Activated T-cell treated with anti-CD3 and anti-CD28 coated beads, Interleukin-2, amount 50 U/mL, for 72 hours (primary cell): ENCODE measurements at places on chromosomes 6 and 20. TPM values are rescaled to one million over a fixed set of nuclear protein-coding genes. Genes with fewer than 3 reads are reported as not detected.

CAGE1 gene
- total RNA-seq: 0.25 TPM

DNA sequence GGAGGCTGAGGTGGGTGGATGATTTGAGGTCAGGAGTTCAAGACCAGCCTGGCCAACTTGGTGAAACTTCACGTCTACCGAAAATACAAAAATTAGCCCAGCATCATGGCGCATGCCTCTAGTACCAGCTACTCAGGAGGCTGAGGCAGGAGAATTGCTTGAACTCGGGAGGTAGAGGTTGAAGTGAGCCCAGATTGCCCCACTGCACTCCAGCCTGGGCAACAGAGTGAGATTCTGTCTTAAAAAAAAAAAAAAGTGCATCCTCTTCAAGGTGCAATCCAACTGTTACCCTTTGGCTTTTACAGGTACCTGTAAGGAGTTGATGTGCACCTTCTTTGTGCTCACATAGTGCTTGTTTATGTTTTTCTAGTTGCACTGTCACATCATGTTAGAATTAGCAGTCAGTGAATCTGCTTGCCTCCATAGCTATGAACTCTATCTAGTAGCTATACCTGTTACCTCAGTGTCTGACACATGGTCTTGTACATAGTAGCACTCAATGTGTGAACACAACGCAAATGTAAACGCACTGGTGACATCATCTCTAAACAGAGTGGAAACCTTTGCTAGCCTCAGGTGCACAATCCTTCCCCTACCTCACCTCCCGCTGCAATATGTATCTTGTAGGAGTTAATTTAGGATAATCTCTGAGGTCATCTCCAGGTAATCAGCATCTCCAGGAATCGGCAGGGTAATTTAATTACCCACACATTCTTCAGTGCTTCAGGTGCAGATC, 9.7 kb downstream of the MSH5 start:
- H3K4me3 ChIP-seq: no peak overlapping the region
- peaks cover 5% of the 10 kb centered on the region for H3K4me1 ChIP-seq
- DNase-seq: no peak
- no peaks in the 10 kb centered on the region for H3K27me3 ChIP-seq

DNA sequence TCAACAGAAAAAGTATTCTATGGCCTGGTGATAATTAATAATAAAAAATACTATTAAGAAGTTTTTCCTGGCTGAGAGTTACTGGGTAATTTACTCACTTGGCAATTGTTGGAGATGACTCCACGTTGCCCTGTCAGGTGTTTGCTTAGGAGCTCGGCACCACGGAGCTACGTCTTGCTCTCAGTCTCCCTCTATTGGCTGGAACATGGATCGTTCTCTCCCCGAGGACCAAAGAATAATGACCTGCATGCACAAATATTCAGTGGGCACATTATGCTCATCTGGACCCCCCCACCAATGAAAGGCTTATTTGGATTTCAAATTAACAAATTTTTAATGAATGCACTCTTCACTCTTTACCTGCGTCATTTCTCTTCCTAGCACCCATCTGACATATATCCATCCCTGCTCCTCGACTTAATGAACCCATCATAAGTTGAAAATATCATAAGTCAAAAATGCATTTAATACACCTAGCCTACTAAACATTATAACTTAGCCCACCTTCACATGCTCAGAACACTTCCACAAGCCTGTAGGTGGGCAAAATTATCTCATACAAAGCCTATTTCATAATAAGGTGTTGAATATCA, 71.0 kb upstream of the CD83 start:
- no peak overlapping the region for H3K27ac ChIP-seq
- H3K27me3 ChIP-seq: peaks cover 47% of the 10 kb centered on the region
- DNase-seq: peak; percentile 49
- no peak overlapping the region for H3K4me3 ChIP-seq

ASCC3 gene
- 66.3 TPM for total RNA-seq

GRCh38 chr6:20173833-20174792, 38.2 kb downstream of the MBOAT1 start:
- H3K4me1 ChIP-seq: peaks cover 29% of the 10 kb centered on the region
- H3K27me3 ChIP-seq: no peaks in the 10 kb centered on the region
- no peak for DNase-seq
- H3K36me3 ChIP-seq: no peaks in the 10 kb centered on the region
- peak overlapping the region; percentile 16 for H3K27ac ChIP-seq
- H3K4me3 ChIP-seq: peak overlapping the region; percentile 8

MLN gene
- not detected for total RNA-seq

NOTCH4 gene
- 0.63 TPM for total RNA-seq

DNA sequence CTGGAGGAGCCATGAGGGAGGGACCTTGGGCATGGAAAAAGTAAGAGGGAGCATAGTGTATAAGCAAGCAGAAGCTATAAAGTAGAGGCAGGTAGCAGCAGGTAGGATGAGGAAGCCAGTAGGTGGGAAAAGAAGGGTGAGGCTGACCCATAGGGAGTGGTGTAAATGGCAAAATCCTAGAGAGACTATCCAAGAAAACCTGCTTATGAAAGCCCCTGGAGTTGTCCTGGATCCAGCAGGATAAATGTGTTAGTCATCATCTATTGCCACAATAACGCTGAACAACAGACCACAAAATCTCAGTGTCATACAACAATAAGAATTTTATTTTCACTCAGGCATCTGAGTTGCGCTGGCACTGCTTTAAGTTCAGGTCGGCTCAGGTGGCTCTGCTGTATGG, 30.2 kb downstream of the CHD6 start:
- peaks cover 5% of the 10 kb centered on the region for H3K4me1 ChIP-seq
- no peaks in the 10 kb centered on the region for H3K27me3 ChIP-seq
- H3K36me3 ChIP-seq: peaks cover 15% of the 10 kb centered on the region
- no peak overlapping the region for H3K27ac ChIP-seq

GRCh38 chr20:15222502-15223330, 885.3 kb upstream of the FLRT3 start:
- no peak overlapping the region for H3K27ac ChIP-seq
- no peak for DNase-seq
- no peaks in the 10 kb centered on the region for H3K36me3 ChIP-seq
- no peaks in the 10 kb centered on the region for H3K27me3 ChIP-seq
- no peak overlapping the region for H3K4me3 ChIP-seq
- peaks cover 6% of the 10 kb centered on the region for H3K4me1 ChIP-seq

SLC29A1 gene
- total RNA-seq: 28.0 TPM

GRCh38 chr6:66858196-66858595, 1151.2 kb upstream of the EYS start:
- no peaks in the 10 kb centered on the region for H3K4me1 ChIP-seq
- DNase-seq: no peak
- H3K36me3 ChIP-seq: no peaks in the 10 kb centered on the region
- no peak overlapping the region for H3K27ac ChIP-seq
- H3K27me3 ChIP-seq: no peaks in the 10 kb centered on the region

- no peak for DNase-seq
- peaks cover 2% of the 10 kb centered on the region for H3K36me3 ChIP-seq
- H3K27ac ChIP-seq: no peak overlapping the region
- H3K4me3 ChIP-seq: no peak overlapping the region
- H3K27me3 ChIP-seq: no peaks in the 10 kb centered on the region
Observed at GRCh38 chr6:149228311-149228955, 89.1 kb upstream of the TAB2 start.

DNAH8 gene
- total RNA-seq: 0.41 TPM

C20orf141 gene
- not detected for total RNA-seq

CST1 gene
- total RNA-seq: not detected

DNA sequence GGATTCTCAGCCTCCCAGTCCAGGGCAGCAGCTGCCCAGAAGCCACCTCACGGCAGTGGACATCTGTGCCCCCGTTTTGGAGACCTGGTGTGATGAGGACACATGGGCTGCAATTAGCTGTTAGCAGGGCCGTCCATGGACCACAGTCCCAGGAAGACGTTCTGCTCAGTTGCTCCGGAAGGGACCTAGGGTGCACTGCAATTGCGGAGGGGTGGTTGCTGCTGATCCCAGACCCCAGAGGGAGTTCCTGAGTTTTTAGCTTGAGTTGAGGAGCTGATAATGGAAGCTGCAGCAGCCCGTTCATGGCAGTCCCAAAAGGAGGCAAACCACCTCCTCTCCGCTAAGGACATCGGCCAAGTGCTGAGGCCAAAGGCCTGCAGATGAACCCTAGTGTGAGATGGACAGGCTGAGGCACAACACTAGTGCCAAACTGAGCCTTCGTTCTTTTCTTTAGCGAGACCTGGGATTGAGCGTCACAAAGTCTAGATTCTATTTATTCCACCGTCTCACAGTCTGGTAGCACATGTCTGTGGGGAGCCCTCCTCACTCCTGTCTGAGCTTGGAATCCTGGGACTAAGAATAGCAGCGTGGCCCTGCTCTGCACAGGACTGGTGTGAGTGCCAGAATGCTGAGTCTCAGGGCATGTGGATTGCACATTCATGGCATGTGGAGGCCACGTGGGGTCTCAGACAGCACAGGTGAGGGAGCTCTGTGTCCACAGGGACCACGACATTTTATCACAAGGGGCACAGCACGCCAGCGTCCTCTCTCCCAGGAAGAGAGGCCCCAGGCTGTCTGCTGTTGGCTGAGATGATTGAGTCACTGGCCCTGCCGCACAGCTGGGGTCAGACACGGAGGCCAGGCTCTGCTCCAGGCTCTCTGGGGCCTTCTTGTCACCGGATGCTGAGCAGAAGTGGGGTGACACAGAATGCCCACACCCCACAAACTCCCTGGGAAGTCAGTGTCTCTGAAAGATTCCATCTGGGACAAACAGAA, 113.4 kb downstream of the PSMB1 start:
- H3K27me3 ChIP-seq: no peaks in the 10 kb centered on the region

GRCh38 chr20:45322952-45323383, 14.9 kb upstream of the MATN4 start:
- DNase-seq: no peak
- no peaks in the 10 kb centered on the region for H3K36me3 ChIP-seq
- H3K27me3 ChIP-seq: no peaks in the 10 kb centered on the region
- peaks cover 30% of the 10 kb centered on the region for H3K4me1 ChIP-seq

SLC35D3 gene
- not detected for total RNA-seq

GRCh38 chr6:137115658-137116057, 57.8 kb downstream of the IL22RA2 start:
- peaks cover 3% of the 10 kb centered on the region for H3K36me3 ChIP-seq
- no peaks in the 10 kb centered on the region for H3K27me3 ChIP-seq
- H3K4me1 ChIP-seq: no peaks in the 10 kb centered on the region

- H3K4me1 ChIP-seq: no peaks in the 10 kb centered on the region
- no peak for DNase-seq
- H3K27me3 ChIP-seq: no peaks in the 10 kb centered on the region
- peaks cover 2% of the 10 kb centered on the region for H3K36me3 ChIP-seq
Observed at GRCh38 chr6:85685713-85686112, 43.0 kb upstream of the SYNCRIP start.

- no peaks in the 10 kb centered on the region for H3K36me3 ChIP-seq
- DNase-seq: no peak
- H3K4me1 ChIP-seq: no peaks in the 10 kb centered on the region
Observed at GRCh38 chr6:122931916-122932315, 64.1 kb upstream of the CLVS2 start.

GRCh38 chr6:30542915-30543314, 13.4 kb downstream of the GNL1 start:
- H3K27me3 ChIP-seq: no peaks in the 10 kb centered on the region
- H3K27ac ChIP-seq: peak overlapping the region; percentile 10
- H3K36me3 ChIP-seq: no peaks in the 10 kb centered on the region
- no peak for DNase-seq
- peaks cover 34% of the 10 kb centered on the region for H3K4me1 ChIP-seq
- peak overlapping the region; percentile 78 for H3K4me3 ChIP-seq

- no peak overlapping the region for H3K27ac ChIP-seq
- no peaks in the 10 kb centered on the region for H3K27me3 ChIP-seq
Observed at GRCh38 chr6:20509212-20509611, 25.0 kb upstream of the CDKAL1 start.

PRL gene
- total RNA-seq: 0.19 TPM

DNA sequence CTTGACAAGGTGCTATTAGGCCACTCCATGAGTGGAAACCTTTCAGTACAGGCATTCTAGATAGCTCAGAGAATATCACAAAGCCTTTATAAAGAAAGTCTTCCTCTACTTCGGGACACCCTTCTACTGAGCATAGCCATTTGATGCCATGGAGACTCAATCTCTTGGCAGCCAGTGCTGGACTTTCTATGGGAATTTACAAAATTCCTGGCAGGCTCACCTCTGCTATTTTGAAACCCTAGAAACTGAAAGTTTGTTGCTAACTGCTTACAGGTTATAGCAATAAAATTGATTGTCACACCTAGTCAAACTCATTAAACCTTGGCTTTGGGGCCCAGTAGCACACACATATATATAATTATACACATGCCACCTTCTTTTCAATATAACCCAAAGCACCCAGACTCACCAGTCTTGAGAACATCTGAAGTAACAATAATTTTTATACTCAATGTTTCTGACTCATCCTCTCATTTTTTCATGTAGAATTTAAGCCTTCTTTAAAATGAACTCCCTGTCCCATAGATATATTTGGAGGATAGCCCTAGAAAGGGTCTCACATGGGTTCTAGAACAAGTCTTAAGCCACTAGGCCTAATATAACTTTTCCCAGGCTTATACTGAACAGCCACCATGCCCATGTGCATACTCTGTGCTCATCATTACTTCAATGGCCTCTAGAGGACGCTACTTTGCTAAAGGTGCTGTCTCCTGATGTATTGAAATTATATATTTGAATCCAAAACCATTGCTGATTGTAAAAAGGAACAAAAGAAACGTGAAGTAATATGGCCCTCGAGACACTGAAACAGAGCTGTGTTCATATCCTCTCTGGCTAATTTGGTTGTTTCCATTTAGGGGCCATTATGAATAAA, 368.1 kb upstream of the MARCKS start:
- DNase-seq: no peak
- no peaks in the 10 kb centered on the region for H3K4me1 ChIP-seq
- H3K27me3 ChIP-seq: no peaks in the 10 kb centered on the region
- H3K36me3 ChIP-seq: no peaks in the 10 kb centered on the region
- no peak overlapping the region for H3K4me3 ChIP-seq

- DNase-seq: peak; percentile 65
- peaks cover 95% of the 10 kb centered on the region for H3K4me1 ChIP-seq
- peak overlapping the region; percentile 89 for H3K27ac ChIP-seq
- H3K4me3 ChIP-seq: peak overlapping the region; percentile 83
- H3K36me3 ChIP-seq: no peaks in the 10 kb centered on the region
Observed at GRCh38 chr6:106117579-106117978, 31.4 kb downstream of the PRDM1 start.

GRCh38 chr6:113635222-113635986, 221.7 kb upstream of the MARCKS start:
- H3K36me3 ChIP-seq: peaks cover 2% of the 10 kb centered on the region
- no peak for DNase-seq
- H3K27me3 ChIP-seq: peaks cover 17% of the 10 kb centered on the region
- H3K4me1 ChIP-seq: peaks cover 26% of the 10 kb centered on the region
- H3K4me3 ChIP-seq: no peak overlapping the region

CLVS2 gene
- total RNA-seq: not detected

EIF2S2 gene
- 158 TPM for total RNA-seq

SERINC1 gene
- total RNA-seq: 78.2 TPM
